ENCODE measurements at places on chromosomes 12 and 14. TPM values are rescaled to one million over a fixed set of nuclear protein-coding genes. Genes with fewer than 3 reads are reported as not detected.
A peak's percentile ranks its signal among the peaks of the same experiment; 100 is the strongest.

DNA sequence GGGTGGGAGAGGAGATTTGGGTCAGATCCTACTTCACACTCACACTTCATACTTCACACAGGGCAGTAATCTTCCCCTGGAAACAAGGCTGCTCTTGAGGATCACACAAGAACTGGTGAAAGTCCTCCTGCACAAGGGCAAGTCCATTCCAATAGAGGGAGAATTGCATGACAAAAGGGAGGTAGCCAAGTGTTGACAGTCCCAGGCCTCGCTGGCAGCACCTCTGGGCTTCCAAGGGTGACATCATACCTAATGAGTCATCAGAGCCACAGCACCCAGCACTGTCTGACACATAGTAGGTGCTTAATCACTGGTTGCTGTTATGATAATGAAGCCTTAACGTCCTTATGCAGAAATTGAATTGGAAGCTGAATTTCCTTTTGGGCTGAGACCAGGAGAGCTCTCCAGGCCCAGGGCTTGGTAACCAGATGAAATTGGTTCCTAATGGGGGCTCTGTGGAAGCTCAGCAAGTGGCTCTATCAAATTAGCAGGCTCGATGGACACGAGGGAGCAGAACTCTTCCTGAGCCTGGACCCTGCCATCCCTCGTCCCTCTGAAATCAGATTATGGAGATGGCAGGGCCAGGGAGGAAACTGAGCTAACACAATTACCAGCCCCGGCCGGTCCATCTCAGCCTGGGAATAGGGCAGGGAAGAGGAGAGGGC lies 58.8 kb upstream of the ACTN1 start:
- DNase-seq = peak; percentile 76

GRCh38 chr14:30159374-30159773 lies 231.7 kb upstream of the PRKD1 start:
- no peak for DNase-seq

DNA sequence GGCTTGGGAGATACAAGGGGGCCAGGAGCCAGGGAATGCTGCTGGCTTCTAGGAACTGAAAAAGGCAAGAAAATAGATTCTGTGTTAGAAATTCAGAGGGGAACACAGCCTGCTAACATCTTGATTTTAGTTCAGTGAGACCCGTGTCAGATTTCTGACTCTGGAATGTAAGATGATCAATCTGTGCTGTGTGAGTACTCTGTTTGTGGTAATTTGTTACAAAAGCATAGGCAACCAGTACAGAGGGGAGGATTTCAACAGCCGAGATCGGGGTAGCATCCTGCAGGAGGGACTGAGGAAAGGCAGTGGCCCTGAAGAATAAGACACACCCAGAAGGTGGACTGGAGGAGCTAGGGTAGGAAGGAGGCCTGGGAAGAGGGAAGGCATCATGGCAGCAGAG lies 410.0 kb upstream of the CCDC196 start:
- DNase-seq = no peak

DNA sequence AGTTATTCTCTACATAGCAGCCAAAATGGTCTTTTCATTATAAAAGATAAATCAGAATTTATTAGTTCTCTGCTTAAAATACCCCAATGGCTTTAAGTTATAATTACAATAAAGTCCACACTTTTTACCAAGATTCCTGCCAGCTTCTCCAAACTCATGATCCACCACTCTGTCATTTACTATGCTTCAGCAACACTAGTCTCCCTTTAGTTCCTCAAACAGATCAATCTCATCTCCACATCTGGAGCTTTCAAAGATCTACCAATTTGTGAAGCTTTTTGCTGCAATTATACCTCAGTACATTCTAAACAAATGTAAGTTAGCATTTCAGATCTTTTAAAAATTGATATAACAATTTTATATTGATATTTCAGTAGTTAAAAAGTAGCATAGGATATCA lies 24.9 kb downstream of the CATSPERB start:
- no peak for DNase-seq

DNA sequence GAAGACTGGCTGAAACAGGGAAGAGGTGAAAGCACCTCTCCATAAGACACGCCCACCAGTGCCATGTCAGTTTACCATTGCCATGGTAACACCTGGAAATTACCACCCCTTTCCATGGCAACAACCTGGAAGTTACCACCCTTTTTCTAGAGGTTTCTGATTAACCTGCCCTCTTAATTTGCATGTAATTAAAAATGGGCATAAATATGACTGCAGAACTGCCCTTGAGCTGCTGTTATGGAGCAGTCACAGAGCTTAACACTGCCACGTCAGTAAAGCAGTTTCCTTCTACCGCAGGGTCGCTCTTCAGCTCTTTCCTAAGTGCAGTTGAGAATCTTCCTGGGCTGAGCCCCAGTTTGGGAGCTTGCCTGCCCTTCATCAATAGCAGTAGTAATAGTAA lies 55.2 kb downstream of the RASSF3 start:
- DNase-seq = peak; percentile 68

The ZC2HC1C gene
- total RNA-seq = 3.6 TPM

GRCh38 chr12:102691773-102692555 lies 211.6 kb upstream of the IGF1 start:
- DNase-seq = no peak

DNA sequence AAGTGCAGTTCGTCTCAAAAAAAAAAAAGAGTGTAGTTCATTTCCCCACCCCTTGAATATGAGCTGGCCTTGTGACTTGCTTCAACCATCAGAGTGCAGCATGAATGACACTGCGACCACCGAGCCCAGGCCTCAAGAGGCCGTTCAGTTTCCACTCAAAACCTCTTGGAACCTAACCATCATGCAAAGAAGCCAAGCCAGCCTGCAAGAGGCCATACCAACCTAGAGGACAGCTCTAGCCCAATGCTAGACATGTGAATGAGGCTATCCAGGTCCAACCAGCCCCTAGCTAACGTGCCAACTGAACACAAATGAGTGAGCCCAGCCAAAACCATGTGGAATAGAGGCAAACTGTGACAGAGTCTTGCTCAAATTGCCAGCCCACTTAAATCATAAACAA lies 29.7 kb downstream of the R3HDM2 start:
- no peak for DNase-seq

The CSRP2 gene
- 12.7 TPM for total RNA-seq

GRCh38 chr12:109999649-109999971 lies 380 bp downstream of the ANKRD13A start:
- DNase-seq = no peak

The GPRC5D gene
- total RNA-seq = not detected

GRCh38 chr12:117933545-117933944 lies 35.2 kb downstream of the KSR2 start:
- no peak for DNase-seq

The TSFM gene
- 39.3 TPM for total RNA-seq

The PTPN6 gene
- total RNA-seq = 1.8 TPM

- DNase-seq = no peak
These were observed 240.3 kb upstream of the TMPO start for GRCh38 chr12:98275131-98275475.

The KIF5A gene
- 0.12 TPM for total RNA-seq

DNA sequence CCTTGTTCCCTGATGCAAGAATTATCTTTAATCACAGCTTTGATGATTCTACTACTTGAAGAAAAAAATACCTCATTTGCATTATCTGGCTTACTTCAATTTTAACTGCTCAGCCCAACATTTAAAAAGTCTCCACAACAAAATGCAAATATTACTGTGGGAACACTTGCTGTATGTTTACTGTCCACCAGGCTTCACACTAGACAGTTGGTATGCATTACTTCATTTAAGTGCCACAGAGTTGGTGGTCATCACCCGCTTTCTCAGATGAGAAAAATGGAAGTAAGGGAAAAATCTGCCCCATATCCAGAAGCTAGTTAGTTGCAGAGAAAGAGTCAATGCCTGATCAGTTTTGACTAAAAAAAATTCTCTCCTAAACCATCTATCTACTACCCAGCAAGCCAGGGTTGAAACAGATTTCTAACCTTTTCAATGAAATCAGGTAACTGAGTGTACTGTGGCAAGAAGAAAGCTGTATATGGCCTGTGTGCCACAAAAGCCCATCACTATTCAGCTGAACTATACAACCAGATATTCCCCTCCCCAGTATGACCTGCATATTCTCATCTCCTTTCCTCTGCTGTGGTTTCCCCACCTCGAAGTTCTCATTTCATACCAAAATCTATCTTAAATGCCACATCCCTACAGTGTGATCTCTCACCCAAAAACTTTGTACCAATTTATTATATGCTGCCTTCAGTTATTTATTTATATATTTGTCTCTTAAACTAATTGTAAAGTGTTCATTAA lies 90.3 kb downstream of the ATP2B1 start:
- DNase-seq = no peak

- DNase-seq = no peak
These were observed 793.6 kb downstream of the GALC start for GRCh38 chr14:87199381-87199780.

DNA sequence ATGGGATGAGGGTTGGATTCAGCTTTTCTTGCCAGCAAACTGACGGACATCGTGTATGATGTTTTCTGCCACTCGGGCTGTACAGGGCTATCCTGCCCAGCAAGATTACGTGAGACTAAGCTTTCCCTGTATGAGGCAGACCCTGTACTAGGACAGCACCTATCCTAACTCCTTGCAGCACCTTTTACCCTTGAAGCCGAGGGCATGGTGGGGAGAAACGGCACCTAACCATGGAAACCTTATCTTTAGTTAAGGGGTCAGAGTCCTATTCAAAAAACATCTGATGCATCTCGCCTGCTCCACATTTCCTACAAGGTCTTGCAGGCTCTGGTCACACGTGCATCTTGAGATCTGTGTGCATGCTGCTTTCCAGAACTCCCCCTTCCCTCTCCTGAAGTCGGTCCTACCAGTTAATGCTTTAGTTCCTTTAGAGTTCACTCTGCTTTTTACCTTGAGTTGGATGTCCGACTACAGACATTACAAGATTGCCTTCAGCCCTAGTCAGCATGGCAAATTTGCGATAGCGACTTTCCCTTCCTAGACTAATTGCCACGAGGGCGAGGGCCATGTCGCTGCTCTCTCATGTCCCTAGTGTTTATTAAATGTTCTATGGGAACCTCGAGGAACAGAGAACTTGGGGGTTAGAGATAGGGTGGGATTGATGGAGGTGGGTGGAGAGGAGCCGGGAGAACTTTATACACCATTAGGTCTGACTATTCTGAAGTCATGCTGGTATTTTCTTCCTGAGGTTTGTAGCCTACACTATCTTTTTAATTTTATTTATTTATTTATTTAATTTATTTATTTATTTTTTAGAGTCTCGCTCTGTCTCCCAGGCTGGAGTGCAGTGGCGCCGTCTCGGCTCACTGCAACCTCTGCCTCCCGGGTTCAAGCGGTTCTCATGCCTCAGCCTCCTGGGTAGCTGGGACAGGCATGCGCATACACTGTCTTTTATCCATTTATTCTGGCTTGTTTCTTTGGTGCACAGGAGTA lies 6.6 kb downstream of the RAN start:
- no peak for DNase-seq

DNA sequence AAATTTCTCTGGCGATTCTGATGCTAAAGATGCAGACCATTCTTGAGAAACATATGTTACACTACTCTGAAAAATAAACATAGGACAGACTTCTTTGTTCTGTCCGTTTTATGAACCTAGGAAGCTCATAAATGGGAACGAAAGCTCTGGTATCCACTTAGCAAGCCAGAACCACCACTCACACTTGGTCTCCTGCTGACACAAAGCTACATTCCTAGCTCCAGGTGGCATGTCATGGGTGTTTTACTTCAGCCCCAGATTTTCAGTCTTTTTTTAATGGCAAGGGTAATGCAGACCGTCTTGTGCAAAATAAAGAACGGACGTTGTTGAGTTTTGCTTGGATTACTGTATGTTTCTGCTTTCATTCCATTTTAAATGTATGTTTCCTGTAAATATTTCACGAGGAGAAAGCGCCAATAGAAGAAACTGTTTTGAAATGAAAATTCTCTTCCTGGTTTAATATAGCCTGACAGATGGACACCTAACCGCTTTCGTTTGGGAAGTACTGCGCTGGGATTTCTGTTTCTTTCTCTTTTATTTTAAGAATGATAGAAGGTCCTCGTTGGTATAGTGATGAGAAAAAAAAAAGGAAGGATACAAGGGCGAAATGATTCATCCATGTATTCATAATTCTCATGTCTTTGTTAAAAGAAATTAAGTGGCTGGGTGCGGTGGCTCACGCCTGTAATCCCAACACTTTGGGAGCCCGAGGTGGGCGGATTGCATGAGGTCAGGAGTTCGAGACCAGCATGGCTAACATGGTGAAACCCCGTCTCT lies 871 bp upstream of the COQ5 start:
- DNase-seq = peak; percentile 73

Data from endothelial cell of umbilical vein (primary cell).